ENCODE measurements at places on chromosomes 7 and 10.

GRCh38 chr7:77837275-77837674 is 38.7 kb downstream of the PHTF2 start:
- DNase-seq, result no peak

- no peak for DNase-seq
Measured at GRCh38 chr7:39592586-39592985, 26.4 kb downstream of the YAE1 start.

GRCh38 chr10:49592726-49593563 is 17.2 kb upstream of the SLC18A3 start:
- peak; percentile 36 for DNase-seq

DNA sequence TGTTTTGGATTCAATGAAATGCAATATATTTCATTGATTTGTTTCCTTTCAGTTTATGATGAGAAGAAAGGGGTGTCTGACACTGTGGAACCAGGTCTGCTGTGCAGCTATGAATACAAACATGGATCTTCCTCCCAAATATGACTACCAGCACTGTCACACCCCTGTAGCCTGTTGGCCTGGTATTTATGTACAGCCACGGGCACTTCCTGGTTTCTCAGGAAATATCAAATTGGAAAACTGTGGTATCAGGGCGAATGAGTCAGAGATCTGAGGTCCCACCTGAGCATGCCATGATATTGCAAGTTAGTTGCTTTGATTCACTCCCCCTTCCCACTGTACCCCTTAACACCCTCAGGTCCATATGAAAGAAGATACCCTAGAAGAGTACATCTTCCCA is 87.8 kb downstream of the DNMBP start:
- DNase-seq, result no peak
